Hematopoietic multipotent progenitor cell treated with erythropoietin and hydrocortisone succinate and interleukin-3 and kit ligand, for 17 days (in vitro differentiated cells): ENCODE measurements at places on chromosomes 1 and 21.

GRCh38 chr1:96365596-96366390 is 355.8 kb upstream of the PTBP2 start:
- no peak for DNase-seq

- no peak for DNase-seq
These were observed 75.8 kb downstream of the ATP1A1 start for GRCh38 chr1:116448785-116449385.

- DNase-seq: no peak
These were observed 29.1 kb upstream of the PARP1 start for GRCh38 chr1:226436855-226437491.

DNA sequence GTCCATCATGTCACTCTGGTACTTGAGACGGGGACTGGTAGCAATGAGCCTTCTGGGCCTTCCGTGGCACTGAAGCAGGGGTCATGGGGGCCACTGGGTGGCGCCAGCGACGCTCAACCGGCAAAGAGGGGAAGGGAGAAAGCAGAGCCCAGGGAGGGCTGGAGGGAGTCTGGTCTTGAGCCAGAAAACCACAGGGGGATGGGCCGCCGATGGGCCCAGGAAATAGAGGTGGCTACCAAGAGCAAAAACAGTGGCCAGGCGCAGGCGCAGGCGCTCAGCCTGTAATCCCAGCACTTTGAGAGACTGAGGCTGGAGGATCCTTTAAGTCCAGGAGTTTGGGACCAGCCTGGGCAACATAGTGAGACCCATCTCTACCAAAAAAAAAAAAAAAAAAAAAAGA is 21.8 kb downstream of the EXOC8 start:
- peak; percentile 32 for DNase-seq

DNA sequence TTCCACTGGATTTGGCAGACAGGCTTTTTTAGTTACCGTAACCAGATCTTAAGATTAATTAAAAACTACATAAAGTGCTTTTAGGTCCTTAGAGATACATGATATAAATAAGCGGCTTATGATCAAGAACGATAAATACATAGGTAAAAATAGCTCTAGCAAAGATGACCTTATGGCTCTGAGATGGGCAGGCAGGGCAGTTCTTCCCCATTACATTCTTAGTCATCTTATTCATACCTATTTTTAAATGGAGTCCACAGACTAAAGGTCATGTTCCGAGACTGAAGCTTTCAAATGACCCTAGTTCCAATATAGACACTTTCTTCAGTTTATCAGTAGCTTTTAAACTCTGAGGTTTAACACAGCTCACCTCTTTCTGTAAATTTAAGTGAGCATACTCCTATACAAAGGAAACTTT is 4.3 kb downstream of the MCL1 start:
- no peak for DNase-seq

DNA sequence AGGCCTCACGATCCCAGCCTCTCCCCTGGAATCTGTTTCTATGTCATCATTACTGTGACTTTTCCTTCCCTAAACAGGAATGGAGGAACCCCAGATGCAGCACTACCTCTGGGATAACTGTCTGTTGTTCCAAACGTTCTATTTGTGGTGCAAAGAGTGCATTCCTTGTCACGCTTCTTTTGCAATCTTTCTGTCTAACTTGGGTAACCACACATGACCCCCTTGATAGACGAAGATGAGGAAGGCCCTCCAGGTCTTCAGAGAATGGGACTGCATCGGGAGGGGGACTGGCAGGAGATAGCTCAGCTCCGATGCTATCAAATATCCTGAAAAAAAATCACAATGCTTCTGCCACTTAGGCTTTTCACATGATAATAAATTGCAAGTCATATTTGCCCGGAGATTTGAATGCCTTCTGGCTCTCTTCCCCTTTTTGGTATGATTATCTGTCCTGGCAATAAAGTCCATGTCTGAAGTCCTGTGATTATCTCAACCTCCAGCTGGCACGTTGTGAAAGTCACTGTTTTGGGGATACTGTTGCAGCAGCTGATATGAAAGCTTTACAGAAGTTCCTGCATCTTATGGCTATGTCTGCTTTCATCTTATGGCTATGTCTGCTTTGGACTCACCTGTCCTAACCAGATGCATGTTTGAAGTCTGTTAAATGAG is 148.7 kb upstream of the LMO4 start:
- no peak for DNase-seq

DNA sequence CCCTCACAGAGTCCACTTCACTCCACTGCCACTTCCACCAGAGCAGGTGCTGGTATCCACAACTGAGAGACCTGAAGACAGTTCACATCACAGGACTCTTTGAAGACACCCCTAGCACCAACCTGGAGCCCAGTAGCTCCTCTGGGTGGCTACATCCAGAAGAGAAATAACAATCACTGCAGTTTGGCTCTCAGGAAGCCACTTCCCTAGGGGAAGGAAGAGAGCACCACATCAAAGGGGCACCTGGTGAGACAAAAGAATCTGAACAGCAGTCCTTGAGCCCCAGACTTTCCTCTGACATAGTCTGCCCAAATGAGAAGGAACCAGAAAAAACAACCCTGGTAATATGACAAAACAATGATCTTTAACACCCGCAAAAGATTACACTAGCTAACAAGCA is 113.2 kb downstream of the TENT5C start:
- no peak for DNase-seq

GRCh38 chr1:101301446-101302057 is 64.7 kb downstream of the S1PR1 start:
- no peak for DNase-seq

DNA sequence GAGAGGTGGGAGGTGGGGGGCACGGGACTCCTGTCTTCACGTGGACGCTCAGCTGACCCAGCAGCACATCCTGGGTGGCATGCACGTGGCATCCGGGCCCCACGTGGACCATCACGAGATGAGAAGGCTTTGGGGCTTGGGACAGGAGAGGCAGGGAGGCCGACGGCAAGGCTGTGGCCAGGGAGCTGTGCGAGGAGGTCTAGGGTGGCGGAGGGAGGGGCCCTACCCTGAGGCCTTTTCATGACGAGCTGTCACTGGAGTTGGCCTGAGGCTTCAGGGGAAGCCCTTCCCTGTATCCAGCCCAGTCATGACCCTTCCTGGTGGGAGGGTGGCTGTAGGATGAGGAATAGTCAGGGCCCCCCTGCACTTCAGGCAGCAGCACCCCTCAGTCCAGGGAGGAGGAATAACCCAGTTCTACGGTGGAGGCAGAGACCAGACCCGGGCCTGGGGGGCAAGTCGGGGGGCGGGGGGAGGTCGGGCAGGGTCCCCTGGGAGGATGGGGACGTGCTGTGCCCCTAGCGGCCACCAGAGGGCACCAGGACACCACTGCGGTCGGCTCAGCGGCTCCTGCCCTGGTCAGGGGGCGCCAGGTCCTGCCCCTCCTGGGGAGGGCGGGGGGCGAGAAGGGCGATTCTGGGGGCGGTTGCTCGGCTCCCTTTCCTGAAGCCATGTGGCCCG is 2.0 kb upstream of the PERM1 start:
- peak; percentile 33 for DNase-seq
